PC-9 (cell line): ENCODE measurements at places on chromosomes 5 and 9. TPM values are rescaled to one million over a fixed set of nuclear protein-coding genes. Genes with fewer than 3 reads are reported as not detected.

Gene IFNK
- total RNA-seq: not detected in 2 replicates

Gene LCN15
- total RNA-seq: not detected in 2 replicates

Gene ABLIM3
- 101 and 111 TPM in 2 replicates for total RNA-seq

Gene YIPF5
- total RNA-seq: 35.9 and 65.8 TPM in 2 replicates

Gene SEPTIN8
- 22.3 and 24.2 TPM in 2 replicates for total RNA-seq
